Stimulated activated CD8-positive, alpha-beta memory T cell treated with anti-CD3 and anti-CD28 coated beads, Interleukin-4, amount 100 ng/mL, for 1 hour (primary cell): ENCODE measurements at places on chromosomes 16 and 17.

DNA sequence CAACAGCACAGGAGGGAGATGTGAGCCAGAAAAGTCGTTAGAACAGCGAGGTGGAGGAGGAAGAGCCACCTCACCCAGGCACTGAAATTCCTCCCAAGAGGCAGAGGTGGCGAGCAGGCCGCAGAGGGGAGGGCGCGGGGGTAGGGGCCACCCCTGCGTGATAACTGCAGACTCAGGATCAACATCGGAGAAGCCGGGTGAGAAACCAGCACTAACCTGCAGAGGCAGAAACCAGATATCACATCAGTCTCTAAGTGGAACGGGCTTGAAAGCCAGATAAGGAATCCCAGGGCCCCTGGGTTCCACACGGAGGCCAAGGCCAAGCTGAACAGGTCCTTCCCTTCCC is 39.4 kb upstream of the ZC3H18 start:
- no peak for DNase-seq

DNA sequence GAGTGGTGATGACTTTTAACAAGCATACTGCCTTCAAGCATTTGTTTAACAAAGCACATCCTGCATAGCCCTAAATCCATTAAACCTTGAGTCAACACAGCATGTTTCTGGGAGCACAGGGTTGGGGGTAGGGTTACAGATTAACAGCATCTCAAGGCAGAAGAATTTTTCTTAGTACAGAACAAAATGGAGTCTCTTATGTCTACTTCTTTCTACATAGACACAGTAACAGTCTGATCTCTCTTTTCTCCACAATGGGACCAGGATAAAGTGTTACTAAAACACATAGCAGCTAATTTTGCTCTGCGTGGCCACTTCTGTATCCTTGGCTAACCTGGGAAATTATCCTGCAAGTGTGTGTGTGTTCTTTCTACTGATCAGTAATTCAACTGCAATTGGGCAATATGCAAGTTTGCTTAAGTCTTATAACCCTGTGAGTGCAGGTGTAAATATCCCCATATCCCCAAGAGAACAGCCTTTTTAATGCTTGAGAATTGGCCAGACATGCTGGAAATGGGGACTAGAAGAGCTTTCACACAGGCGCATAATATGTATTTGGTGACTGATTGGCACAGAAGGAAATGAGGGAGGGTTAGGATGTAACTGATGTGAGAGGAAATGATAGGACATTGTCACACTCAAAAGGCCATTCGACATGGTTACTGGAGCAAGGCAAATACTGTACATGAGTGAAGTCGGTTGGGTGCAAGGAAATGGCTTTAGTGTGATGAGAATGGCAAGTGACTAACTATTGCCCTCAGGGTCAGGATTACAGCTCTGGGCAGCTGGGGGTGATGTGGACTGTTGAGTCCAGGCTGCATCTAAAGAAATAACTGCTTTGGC is 10.8 kb upstream of the ANKS4B start:
- no peak for DNase-seq

DNA sequence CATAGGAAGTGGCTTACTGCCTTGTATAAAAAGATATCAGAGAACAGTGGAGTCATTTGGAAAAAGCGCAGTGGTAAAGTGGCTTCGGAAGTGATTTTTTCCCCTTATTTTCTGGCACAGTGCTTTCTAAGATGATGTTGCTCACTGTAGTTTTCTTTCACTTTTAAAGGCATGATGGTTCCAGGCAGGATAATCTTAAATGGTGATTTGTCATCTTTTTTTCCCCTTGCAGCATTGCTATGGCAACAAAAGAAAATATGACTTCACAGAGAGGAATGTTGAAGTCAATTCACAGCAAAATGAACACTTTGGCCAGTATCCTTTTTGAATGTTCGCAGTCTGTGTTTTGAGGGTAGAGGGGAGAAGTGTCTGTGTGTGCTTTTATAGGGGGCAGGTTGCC is 42.5 kb downstream of the GOSR1 start:
- no peak for DNase-seq

GRCh38 chr16:85312174-85312573 is 199.9 kb upstream of the CIBAR2 start:
- no peak for DNase-seq

GRCh38 chr17:72681844-72682243 is 410.6 kb downstream of the SLC39A11 start:
- no peak for DNase-seq

DNA sequence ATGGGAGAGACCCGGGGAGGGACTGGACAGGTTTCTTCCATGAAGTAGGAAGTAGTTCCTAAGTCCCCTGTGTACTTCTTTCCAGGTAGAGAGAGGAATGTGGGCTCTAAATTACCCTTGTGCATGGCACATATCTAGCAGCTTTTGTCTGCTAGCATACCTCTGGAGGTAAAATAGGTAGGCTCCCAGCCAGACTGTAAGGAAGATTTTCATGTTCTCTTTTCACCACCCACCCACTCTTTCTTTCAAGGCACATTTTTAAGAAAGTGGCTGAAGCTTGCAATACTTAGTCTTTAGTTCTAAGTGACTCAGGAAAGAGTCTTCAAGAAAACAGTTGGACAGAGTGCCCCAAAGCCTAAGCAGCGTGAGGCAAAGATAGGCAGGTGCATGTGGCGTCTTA is 9.2 kb downstream of the MINK1 start:
- DNase-seq = no peak

GRCh38 chr17:40461732-40462342 is 18.6 kb downstream of the IGFBP4 start:
- DNase-seq = no peak

GRCh38 chr17:49866019-49866380 is 18.1 kb upstream of the TAC4 start:
- DNase-seq = no peak

GRCh38 chr16:72838951-72839350 is 209.0 kb downstream of the ZFHX3 start:
- no peak for DNase-seq

GRCh38 chr17:69669441-69670178 is 255.1 kb downstream of the MAP2K6 start:
- no peak for DNase-seq

DNA sequence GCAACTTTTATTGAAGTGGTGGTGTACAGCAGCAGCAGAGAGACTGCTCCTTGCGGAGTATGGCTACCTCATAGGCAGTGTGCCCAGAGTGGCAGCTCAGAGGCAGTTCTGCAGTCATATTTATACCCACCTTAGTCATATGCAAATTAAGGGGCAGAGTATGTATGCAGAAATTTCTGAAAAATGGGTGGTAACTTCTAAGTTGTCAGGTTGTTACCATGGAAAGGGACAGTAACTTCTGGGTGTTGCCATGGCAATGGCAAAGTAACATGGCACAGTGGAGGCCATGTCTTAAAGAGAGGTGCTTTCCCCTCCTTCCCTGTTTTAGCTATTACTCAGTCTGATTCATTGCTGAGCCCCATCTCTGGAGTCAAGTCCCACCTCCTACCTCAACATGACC is 53.4 kb downstream of the MEOX1 start:
- no peak for DNase-seq

DNA sequence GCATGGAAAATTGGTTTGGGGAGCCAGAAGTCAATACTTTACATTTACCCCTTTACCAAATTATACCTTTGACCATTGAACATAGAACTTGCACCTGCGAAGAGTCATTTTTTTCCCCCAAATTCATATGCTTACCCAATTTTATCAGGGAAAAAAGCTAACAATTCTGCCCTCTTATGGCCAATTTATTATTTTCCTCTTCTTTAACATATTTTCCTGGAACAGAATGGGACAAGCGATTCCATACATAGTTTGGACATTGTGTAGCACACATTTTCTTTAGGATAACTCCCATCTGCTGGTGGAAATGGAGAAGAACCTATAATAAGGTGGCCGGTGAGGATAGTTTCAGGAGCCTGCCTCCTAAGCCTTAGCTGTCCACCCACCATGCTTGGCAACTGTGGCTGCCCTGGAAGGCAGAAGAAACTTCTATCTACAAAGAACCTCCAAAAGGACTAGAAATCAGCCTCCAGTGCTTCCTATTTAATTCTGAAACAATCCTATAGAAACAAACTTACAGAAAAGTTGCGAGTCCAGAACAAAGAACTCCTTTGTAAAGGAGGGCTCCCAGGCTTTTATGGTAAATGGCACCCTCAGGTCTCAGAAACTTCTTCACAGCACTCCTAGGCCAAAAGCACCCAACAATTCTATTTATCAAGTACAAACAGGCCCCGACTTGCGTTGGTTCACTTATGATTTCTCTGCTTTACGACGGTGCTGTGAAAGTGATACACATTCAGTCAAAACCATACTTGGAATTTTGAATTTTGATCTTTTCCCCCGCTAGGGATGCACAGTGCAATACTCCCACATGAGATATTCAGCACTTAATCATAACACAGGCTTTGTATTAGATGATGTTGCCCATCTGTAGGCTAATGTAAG is 64.1 kb upstream of the CACNG4 start:
- no peak for DNase-seq

GRCh38 chr17:56973520-56973919 is 4.4 kb upstream of the SCPEP1 start:
- DNase-seq = no peak

DNA sequence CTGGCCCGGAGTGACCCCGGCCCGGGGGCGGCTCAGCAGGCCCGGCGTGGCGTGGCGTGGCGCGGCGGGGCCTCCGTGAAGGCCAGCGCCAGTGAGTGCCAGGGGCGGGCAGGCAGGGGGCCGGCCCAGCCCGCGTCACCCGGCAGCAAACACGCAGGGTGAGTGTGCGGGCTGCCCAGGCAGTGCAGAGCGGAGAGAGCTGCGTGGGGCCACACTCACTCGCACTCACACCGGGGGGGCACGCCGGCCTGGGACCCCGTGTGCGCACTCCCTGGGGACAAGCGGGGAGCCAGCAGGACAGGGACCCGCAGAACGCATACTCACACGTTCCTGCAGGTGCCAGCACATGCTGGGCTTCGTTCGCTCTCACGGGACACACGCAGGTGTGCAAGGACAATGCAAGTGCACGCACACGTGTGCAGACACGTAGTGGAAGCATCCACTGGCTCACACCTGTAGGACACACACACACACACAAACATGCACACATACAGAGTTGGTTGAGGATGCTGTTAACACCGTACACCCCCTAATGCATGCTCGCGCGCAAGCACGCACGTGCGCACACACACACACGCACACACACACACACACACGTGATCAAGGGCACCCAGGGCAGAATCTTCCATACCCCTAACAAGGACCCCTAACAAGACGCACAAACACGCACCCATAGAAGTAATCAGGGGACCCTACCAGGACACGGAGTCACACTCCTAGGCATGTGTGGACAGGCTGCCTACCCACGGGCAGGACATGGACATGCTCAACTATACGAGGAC is 7.7 kb downstream of the USP6 start:
- DNase-seq = no peak

GRCh38 chr16:62190426-62190825 is 154.2 kb upstream of the CDH8 start:
- no peak for DNase-seq

DNA sequence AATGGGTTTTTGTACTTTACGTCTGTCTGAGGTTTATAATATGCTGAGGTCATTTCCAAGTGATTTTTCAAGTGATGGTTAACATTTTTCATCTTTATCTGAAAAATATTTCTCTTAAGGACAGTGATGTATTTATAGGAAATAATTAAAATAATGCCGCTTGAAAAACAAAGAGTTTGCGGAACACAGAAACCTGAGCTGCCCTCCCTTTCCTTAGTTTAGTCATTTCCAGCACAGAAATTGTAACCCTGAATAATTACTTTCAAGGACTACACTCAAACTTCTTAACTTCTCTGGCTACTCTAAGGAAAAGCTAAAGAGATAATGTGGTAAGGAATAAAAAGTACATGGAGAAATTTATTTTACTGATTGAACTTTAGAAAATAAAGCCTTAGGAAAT is 54.6 kb downstream of the MRTFB start:
- no peak for DNase-seq

DNA sequence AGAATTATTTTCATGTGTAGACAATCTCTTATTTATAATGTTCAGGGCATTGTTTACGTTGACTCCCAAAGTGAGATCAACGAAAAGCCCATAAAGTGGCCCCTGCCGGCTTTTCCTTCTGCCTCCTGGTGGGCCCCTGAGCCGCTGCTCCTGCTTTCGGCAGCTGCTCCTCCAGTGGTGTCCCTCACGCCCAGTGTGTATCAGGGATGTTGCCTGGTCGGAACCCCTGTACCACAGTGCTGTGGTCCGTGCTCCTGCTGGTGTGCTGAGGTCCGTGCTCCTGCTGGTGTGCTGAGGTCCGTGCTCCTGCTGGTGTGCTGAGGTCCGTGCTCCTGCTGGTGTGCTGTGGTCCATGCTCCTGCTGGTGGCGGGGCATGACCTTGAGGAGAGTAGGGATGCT is 107.6 kb downstream of the BANP start:
- DNase-seq = no peak
